IMR-90 (cell line): ENCODE measurements at places on chromosomes 11 and 22.

- DNase-seq, result peak; percentile 57
These were observed 303.5 kb upstream of the ANO3 start for GRCh38 chr11:26028393-26028911.

GRCh38 chr11:108732395-108732794 is 67.5 kb downstream of the DDX10 start:
- no peak for DNase-seq

- no peak for DNase-seq
These were observed 109.9 kb downstream of the NAV2 start for GRCh38 chr11:19822531-19822930.

DNA sequence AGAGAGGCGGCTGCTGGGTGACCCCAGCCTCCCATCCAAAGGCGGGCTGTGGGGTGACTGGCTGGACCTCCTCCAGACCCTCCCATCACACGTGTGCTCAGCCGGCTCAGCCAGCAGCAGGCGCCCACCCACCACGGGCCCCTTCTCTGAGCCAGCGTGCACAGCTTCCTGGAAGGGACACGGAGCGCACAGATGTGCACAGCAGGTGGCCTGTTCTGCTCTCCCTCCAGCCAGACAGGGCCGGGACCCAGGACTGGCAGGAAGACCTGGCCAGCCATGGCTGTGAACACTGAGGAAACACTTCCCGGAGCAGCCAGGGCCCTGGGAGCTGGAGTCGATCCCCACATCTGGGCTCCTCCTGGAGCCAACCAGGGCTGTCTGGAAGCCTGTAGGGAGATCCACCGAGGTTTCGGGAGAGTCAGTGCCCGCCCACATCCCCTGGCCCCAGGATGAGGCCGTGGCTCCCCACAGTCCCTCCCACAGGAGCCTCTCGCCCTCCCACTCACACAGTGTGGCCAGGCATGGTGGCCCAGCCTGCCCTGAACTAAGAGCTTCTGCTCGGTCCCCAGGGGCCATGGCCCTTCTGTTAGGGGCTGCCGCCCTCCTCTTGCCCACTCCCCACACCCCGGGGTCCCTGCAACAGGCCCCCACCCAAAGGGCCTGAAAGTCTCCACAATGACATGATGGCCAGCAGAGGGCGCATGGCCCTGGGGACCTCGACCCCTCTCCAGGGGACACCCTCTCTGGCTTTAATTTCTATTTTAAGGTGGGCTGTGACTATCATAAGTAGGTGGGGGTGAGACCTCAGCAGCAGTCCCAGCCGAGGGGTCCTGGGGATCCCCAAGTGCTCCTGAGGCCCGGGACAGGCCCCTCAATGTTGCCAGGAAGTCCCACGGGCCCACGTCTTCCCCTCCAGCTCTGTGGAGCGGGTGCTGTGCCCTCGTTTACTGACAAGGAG is 90.6 kb upstream of the FGF3 start:
- no peak for DNase-seq

DNA sequence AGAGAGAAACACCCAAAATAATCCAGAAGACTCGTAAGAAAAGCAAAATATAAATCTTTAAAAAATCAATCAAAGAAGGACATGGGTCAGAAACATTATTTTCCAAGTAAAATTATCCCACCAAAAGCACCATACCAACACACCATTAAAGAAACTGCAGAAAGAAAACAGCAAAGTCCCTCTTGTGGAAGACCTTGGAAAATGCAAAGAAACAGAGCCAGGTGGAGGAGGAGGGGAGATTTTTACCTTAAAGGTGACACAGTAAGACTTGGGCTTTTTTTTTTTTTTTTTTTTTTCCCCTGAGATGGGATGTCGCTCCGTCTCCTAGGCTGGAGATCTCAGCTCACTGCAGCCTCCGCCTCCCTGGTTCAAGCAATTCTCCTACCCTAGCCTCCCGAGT is 123.8 kb downstream of the LARGE1 start:
- no peak for DNase-seq

DNA sequence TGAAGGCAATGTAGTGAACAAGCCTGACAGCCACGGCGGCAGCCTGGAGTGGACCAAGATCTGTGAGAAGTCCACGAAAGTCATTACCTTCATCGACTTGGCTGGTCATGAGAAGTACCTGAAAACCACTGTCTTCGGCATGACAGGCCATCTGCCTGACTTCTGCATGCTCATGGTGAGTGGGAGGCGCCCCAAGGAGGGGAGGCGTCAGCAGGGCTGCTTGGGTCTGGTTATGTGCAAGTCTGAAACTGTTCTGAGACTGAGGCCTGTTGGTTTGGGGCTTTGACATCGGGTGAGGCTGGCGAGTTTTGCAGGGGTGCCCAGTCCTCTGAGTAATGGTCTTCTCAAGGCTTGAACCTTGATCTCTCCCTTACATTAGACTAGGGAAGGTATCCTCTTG is 11.1 kb downstream of the GTPBP1 start:
- no peak for DNase-seq

GRCh38 chr22:28948424-28948823 is 65.1 kb downstream of the ZNRF3 start:
- no peak for DNase-seq

- DNase-seq, result peak; percentile 16
These were observed 70.7 kb upstream of the CCDC179 start for GRCh38 chr11:22930816-22931594.

- peak; percentile 27 for DNase-seq
These were observed 112.0 kb upstream of the DDI1 start for GRCh38 chr11:103924166-103925013.

DNA sequence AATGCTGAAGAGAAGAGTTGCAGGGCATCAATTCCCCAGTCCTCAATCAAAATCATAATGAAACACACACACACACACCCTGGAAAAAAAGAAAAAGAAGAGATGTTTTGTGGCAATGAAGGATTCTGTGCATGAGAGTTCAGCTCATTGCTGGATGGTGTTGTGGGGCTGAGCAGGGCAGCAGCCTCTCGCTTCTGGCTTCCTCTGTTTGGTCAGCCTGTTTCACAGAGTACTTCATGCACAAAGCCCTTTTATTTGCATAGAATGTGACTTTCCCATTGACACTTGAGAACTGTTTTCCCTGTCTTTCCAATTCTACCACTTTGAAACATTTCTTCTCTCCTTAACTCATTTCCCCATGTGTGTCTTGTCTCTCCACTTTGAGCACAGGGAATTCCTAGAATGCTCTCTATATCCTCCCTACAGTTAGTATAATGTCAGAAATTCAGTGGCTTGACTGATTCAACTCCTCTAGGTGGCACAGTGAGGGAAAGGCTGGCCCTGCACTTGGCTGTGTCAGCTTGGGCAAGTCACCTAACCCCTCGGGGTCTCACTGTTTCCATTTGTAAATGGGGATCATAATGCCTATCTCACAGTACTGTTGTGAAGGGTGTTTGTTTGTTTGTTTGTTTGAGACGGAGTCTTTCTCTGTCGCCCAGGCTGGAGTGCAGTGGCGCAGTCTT is 25.4 kb upstream of the BSX start:
- DNase-seq, result no peak

- no peak for DNase-seq
These were observed 25.2 kb upstream of the NECTIN1 start for GRCh38 chr11:119754199-119754598.

GRCh38 chr11:2210366-2211112 is 38.9 kb upstream of the TH start:
- DNase-seq, result no peak

DNA sequence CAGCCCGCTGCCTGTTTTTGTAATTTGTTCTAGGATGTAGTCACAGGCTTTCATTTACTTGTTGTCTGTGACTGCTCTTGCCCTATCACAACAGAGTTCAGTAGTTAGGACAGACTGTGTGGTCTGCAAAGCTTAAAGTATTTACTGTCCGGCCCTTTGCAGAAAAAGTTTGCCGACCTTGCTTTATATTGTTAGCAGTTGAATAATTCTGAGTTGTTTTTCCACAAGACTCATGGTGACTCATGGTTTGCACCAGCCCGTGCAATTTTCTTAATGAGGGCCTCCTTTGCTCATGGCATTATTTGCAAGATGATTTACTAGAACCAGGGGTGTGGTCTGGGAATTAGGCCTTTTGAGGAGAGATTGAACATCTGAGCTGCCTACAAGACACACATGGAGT is 110.6 kb downstream of the SCN3B start:
- DNase-seq, result peak; percentile 70

DNA sequence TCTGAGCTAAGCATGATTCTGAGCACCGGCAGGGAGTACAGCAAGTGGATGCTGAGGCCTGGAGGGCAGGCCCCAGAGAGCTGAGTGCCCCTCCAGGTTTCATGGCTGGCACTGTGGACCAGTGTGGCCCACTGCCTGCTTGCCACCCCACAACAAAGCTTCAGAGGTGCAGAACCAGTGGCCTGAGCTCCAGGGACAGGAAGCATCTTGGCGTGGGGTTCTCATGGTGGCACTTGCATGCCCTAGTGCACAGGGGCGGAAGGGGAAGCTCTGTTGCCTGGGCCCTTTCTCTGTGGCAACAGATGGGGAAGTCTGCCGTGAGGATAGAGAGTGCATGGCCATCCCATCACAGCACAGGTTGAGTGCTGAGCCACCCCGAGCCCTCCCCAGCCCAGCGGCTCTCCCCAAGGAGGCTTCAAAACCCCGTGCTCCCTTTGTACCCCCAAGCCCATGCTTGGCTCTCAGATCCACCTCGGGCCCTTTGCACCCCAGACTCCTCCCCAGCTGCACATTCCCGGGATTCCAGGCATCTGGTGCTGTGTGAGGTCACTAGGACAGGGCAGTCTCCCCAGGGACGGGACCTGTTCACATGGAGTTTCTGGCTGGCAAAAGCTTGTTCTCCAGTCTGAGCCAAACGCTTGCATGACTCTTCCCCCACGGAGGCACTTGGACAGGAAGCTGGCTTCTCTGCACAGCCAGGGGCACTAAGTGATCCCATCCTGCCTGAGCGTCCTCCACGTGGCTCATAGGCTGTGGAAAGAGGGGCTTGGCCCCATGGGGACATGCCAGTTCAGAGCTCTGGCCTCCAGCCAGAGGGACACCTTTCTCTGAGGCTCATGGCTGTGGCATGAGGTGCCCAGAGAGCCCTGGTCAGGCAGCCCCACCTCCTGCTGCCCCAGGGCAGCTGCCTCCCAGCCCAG is 4.2 kb downstream of the SLC25A1 start:
- peak; percentile 42 for DNase-seq

- DNase-seq, result peak; percentile 73
These were observed 7.0 kb upstream of the GAB2 start for GRCh38 chr11:78424334-78425270.

DNA sequence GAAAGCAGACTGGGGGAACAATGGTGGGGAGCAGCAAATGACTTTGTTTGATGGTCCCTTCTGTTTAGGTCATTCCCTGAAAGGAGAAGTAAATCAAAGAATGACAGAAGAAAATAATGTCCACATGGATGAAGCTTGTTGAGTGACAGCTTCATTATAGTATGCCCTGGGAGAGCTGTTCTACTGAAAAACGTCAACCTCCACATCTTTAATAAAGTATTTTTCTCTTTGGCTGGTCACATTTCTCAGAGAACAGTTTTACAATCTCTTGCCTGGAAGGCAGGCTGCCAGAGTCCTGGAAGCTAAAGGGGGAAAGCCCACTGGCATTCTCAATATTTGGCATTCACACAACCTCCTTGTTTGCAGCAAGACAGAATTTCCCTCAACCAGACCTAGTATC is 287.9 kb downstream of the SWAP70 start:
- DNase-seq, result no peak

DNA sequence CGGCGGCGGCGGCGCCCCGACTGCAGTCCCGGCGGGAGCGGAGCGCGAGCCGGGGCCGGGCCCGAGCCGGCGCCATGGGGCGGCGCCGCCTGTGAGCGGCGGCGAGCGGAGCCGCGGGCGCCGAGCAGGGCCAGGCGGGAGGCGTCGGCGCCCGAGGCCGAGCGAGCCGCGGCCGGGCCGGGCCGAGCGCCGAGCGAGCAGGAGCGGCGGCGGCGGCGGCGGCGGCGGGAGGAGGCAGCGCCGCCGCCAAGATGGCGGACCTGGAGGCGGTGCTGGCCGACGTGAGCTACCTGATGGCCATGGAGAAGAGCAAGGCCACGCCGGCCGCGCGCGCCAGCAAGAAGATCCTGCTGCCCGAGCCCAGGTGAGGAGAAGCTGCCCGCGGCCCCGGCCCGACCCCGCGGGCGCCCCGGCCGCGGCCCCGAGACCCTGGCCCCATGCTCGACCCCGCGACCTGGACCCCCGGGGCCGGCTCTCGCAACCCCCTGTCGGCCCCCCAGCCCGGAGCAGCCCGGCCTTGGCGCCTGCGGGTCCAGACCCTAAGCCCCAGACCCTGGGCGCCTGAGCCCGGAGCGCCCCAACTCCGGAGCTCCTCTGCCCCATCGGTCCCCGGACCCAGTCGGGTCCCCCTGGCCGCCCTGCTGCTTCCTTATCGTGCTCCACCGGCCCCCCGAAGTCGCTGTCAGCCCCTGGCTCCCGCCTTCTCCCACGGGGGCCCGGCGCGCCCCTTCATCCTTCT is at the start of gene GRK2:
GRK2 (plus strand) TSS at position 25 of the 739 bp plus-strand sequence; CDS start at position 252, 227 bp downstream.
- DNase-seq, result peak; percentile 28

- DNase-seq, result no peak
These were observed 19.8 kb downstream of the MTMR2 start for GRCh38 chr11:95904009-95904650.

GRCh38 chr11:2927121-2927800 is 2.0 kb downstream of the PHLDA2 start:
- no peak for DNase-seq

DNA sequence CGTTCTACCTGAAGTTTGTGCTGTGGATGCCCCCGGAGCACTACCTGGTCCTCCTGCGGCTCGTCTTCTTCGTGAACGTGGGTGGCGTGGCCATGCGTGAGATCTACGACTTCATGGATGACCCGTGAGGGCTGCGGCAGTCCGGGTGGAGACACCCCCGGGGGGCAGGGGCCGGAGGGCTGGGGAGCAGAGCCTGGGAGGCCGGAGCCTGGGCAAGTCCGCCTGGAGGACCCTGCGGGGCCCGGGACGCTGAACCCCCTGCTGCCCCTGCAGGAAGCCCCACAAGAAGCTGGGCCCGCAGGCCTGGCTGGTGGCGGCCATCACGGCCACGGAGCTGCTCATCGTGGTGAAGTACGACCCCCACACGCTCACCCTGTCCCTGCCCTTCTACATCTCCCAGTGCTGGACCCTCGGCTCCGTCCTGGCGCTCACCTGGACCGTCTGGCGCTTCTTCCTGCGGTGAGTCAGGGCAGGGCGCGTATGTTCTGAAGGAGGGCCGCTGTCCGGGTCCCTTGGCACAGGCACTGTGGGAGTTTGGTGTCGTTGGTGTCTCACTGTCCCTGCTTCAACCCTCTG is 17.3 kb downstream of the RNH1 start:
- no peak for DNase-seq

GRCh38 chr11:64713016-64713707 is 9.8 kb downstream of the NRXN2 start:
- DNase-seq, result peak; percentile 37

- DNase-seq, result no peak
These were observed 65.7 kb downstream of the SGSM1 start for GRCh38 chr22:24871611-24872205.

DNA sequence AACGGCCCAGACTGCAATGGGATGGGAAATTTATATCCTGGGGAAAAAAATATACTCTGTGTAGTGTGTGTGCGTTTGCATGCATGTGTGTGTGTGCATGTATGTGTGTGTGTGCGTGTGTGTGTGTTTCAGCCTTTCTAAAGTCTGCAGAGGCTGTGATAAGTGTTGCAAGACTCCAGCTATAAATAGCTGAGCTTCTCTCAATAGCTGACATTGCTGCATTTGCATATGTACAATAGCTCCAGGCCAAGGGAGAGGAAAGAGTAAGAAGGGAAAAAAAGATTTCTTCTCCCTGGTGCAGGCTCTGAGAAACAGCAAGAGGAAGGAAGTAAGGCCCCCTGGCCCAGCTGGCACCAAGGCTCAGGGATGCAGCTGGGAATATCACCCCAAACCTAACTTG is 483.0 kb downstream of the MN1 start:
- DNase-seq, result peak; percentile 44

GRCh38 chr11:14566331-14567063 is 46.3 kb upstream of the PSMA1 start:
- no peak for DNase-seq
